ENCODE measurements at places on chromosomes 16 and 17.
A peak's percentile ranks its signal among the peaks of the same experiment; 100 is the strongest.

DNA sequence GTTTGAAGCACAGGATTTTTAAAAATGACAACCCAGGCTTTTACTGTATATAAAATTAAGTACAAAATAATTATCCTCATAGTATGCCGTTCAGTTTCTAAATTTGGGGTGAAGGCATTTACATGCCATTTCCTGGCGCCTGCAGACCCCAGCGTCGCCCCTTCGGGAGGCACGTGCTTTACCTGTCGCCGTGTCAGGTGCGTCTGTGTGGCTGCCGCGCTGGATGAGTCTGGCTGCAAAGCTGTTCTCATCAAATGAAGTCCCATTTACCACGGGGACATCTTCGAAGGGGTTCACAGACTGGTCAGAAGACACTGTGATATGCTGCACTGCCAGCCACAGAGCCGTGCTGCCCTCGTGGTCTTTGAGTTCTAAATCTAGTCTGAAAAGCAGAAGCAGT lies 51.8 kb downstream of the CYB5D2 start:
- DNase-seq: no peak

DNA sequence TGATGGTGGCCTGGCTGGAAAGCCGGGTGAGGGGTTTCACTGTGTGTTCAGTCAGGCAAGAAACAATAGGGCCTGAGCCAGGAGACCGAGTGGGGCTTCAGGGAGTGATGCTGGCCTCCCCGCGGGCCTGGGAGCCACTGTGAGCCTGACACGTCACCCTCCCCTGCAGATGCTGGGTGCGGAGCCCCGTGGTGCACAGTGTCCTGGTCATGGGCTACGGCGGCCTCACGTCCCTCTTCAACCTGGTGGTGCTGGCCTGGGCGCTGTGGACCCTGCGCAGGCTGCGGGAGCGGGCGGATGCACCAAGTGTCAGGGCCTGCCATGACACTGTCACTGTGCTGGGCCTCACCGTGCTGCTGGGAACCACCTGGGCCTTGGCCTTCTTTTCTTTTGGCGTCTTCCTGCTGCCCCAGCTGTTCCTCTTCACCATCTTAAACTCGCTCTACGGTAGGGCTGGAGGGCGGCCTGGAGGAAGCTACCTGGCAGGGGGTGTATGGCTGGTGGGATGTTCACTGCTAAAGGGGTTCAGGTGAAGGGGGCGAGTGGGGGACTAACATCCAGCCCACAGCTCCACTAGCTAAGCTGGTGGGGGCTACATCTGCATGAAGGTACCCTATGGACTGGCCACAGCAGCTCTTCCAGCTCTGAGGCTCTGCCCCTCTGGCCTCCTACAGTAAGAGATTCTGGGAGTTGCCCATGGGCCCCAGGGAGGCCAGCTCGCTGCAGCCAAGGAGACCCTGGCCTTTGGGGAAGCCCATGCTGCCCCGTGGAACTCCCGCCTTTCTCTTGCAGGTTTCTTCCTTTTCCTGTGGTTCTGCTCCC lies 32.4 kb downstream of the ADGRG5 start:
- no peak for DNase-seq

- DNase-seq: no peak
Observed at GRCh38 chr17:38538906-38539305, 66.8 kb downstream of the SRCIN1 start.

DNA sequence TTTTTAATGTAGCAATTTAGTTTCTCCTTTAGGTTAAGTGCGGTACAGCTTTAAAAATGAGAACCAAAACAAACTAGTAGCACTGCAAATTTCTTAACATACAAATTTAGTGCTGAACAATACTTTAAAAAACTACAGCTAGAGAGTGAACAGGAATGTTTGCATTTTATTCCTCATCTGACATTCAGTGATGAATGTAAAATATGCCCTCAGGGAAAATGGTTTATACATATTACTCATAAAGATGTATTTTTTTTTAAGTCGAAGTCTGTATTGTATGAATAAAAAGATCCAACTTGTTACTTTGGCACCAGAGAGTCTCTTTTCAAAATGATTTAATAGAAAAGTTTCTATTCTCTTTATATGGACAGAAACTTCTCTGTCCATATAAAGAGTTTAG lies 96.8 kb downstream of the BRIP1 start:
- no peak for DNase-seq

GRCh38 chr17:56158344-56158743 lies 5.1 kb downstream of the ANKFN1 start:
- DNase-seq: no peak

DNA sequence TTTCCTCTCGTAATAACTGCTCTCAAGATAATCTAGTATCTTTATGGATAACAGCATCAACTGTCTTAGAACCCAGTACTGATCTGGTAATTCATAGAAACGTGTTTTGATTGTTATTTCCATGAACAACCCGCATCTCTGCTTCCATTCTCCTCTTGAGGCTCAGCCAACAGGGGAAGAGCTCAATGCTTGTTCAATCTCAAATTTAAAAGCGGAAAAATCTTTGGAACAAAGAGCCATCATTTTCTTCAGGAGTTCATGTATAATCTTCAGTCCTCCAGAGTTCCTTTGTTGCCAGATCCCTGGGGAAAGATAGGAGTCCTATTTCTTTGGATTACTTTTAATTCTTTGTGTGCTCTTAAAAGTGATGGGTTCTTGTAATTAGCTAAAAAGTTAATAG lies 319.9 kb downstream of the GRIN2A start:
- no peak for DNase-seq

GRCh38 chr17:74325743-74326379 lies at the start of gene KIF19:
Gene KIF19 (plus strand): TSS chr17:74326226. CDS start chr17:74326350, 124 bp downstream.
- peak; percentile 49 for DNase-seq

- no peak for DNase-seq
Observed at GRCh38 chr17:37417852-37418251, 11.2 kb downstream of the TADA2A start.

GRCh38 chr16:77564791-77565390 lies 130.1 kb upstream of the ADAMTS18 start:
- no peak for DNase-seq

DNA sequence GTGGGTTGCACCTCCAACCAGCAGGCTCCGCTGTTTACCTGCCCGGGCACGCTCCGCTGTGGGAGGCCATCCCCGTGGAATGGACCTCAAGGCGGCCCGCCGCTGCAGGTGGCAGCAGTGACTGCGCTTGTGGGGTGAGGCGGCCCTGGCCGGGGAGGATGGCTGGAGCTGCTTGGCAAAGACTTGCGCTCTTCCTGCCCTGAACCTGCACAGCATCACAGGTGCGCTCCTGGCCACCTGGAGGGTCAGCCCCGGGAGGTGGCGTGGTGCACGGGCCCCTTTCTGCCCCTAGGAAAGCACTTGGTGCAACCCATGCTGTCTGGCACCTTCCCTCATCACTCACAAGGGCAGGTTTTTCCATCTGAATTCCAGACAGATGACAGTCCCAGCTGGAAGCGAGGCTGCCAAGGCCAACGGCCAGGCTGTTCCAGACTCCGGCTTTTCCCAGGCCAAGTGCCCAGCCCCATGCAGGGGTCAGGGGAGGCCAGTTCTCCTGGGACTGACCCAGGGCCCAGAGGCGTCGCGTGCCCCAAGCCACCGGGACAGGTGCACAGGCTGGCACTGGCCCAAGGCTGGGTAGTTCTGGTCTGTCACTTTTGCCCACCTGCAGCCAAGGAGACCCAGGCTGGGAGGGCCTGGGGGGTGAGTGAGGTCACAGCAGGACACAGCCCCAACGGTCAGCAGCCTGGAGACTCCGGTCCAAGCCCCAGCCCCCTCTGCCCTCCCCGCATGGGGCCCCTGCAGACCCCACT lies 13.3 kb downstream of the UTS2R start:
- no peak for DNase-seq

DNA sequence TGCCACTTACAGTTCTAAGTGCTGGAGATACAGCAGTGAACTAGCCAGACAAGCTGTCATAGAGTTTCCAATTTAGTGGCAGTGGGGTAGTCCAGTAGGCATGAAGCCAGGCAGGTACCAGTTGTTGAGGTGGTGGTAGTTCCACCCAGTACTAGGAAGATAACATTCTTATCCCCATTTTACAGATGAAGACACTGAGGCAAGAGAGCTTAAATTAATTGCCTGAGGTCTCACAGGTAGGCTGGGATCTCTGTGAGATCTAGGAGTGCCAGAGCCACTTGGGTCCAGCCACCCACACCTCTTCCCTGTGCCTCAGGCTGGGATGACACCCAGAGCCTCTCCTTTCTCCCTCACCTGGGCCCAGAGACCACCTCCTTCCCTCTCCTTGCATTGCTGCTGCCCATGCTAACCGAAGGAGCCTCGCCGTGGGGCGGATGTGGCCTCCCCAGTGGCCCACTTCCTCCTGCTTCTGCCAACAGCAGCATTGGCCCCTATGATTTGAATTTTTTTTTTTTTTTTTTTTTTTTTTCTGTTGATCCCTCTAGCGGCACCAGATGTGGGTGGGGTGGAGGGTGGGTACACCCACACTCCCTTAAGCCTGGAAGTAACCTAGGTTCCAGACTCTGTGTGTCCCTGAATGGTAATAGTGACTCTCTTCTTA lies 114.0 kb downstream of the PRKCB start:
- peak; percentile 80 for DNase-seq

GRCh38 chr17:2292100-2292499 lies 11.5 kb downstream of the SMG6 start:
- no peak for DNase-seq

DNA sequence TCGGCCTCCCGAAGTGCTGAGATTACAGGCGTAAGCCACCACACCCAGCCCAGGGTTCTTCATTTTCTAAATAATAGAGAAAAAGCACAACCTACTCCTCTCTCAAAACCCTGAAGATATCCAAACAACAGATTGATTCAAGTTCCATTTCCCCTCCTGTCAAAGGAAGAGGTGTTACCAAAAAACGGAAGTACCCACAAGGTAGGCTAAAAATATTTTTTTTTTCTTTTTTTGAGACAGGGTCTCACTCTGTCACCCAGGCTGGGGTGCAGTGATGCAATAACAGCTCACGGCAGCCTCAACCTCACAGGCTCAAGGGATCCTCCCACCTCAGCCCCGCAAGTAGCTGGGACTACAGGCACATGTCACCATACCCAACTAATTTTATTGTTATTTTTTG lies 18.9 kb downstream of the UTP6 start:
- DNase-seq: no peak

DNA sequence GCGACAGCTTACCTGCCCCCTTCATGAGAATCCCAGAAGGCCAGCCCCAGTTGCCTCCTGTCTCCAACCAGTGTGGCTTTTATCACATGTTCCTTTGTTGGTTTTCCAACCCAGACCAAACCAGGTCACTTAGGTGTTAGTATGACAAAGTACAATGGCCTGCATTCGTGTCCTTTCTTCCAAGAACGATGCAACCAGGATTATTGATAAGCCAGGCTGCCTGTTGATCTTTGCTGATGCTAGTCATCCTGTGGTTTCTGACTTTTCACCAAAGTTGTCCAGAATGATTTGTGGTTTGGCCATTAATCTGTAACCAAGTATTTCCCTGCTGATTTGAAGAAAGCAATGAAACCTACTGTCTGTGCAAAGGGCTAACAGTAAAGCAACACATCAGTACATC lies 191.4 kb downstream of the CYLD start:
- no peak for DNase-seq

DNA sequence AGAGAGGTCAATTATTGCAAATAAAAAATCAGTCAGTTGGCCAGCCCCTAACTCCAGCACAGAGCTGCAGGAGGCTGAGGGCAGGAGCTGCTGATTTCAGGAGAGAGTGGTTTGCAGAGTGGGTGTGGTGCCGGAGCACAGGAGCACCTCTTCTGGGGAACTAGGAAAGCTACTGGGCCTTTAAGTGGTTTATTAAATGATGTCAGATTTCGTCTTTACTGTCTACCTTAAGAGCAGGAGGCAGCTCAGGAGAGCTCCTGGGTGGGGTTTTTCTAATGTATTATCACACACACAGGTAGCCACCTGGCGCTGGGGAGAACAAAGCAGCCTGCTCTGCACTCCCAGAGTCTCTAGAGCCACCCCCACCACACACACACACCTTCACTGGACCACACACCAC lies 11.5 kb upstream of the HAS3 start:
- DNase-seq: no peak

- peak; percentile 4 for DNase-seq
Observed at GRCh38 chr17:9291912-9292560, 270.7 kb downstream of the NTN1 start.

DNA sequence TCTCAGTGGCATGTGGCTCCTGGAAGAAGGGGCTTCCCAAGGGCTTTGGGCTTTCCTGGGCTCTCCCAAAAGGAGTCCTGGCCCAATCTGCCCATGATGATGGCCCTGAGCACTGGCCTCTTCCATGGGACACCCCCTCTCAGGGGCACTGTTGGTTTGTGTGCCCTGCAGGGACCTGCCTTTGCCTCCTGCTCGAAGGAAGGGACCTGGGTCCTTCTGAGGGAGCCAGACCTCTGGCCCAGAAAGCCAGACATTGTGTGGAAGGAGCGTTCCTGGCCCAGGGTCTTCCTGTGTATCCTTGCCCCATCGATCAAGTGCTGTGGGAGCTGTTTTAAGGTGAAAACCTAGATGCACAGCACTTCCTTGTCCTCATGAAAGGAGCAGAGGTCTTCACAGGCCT lies 1689.3 kb downstream of the TP53TG3F start:
- no peak for DNase-seq

DNA sequence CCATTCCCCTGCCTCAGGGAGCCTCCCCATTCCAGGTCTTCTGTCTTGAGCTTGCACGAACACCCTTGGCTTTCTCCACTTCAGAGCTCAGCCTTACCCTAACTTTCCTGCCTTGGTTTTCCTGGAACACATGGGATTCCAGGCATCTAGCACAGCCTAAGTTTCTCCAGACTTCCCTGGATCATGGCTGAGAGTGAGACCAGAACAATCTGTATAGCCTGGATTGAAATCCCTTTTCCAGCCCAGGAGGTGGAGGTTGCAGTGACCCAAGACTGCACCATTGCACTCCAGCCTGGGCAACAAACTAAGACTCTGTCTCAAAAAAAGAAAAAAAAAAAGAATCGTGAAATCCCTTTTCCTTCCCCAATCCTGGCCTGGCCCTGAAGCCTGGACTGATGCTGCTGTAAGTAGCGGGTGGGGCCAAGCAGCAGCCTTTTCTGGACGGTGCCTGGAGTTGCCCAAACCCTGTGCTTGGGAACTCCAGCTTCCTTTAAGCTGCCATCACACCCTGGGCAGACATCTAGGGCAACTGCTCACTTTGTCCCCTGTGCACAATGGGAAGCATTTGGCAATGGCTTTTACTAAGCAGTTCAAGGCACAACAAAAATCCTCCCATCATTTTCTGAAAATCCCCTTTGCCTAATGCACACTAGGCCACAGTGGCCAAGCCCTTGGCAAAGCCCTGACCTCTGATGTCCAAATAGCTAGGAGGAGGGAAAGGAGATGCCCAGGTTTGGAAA lies 12.0 kb upstream of the SLC16A5 start:
- no peak for DNase-seq

- DNase-seq: no peak
Observed at GRCh38 chr16:57941016-57941664, 29.8 kb downstream of the CNGB1 start.

GRCh38 chr17:12510535-12510934 lies 155.2 kb upstream of the MYOCD start:
- no peak for DNase-seq

- DNase-seq: no peak
Observed at GRCh38 chr17:72529386-72529785, 408.6 kb downstream of the SOX9 start.

DNA sequence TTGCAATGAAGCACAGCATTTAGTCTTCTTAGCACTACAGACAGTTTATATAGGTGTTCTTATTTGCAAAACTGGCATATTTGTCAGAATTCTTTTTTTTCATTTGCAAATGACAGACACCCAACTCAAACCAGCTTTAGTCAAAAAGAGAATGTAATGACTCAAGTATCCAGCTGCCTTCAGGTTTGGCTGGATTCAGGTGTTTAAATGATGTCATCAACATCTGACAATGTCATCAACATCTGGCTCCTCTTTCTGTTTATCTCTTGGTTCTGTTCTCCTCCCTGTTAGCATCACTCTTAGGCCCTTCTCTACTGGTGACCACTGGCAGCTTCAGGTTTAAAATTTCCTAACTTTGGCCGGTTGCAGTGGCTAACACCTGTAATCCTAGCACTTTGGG lies 18.9 kb downstream of the TMC5 start:
- no peak for DNase-seq

Measured in T-cell (primary cell).